ENCODE measurements at places on chromosomes 13 and 19.

DNA sequence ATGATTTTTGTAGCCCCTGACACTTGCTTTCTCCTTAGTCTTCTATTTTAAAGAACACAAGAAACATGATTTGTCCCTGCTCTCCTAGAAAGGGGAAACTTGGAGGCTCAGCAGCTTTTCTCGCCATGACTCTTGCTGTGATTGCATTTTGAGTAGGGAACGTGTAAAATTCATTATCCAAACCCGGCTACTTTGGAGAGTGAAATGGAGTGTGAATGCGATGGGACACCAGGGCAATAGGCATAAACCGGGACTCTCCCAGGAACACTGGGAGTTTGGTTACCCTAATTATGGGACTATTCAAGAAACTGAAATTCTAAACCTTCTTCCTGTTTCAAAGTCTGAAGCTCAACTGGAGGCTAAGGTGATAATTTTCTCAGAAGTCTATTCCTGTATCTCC is 181.7 kb upstream of the RFC3 start:
- DNase-seq, result no peak

GRCh38 chr19:45766869-45767346 is 2.1 kb downstream of the SIX5 start:
- DNase-seq, result no peak

DNA sequence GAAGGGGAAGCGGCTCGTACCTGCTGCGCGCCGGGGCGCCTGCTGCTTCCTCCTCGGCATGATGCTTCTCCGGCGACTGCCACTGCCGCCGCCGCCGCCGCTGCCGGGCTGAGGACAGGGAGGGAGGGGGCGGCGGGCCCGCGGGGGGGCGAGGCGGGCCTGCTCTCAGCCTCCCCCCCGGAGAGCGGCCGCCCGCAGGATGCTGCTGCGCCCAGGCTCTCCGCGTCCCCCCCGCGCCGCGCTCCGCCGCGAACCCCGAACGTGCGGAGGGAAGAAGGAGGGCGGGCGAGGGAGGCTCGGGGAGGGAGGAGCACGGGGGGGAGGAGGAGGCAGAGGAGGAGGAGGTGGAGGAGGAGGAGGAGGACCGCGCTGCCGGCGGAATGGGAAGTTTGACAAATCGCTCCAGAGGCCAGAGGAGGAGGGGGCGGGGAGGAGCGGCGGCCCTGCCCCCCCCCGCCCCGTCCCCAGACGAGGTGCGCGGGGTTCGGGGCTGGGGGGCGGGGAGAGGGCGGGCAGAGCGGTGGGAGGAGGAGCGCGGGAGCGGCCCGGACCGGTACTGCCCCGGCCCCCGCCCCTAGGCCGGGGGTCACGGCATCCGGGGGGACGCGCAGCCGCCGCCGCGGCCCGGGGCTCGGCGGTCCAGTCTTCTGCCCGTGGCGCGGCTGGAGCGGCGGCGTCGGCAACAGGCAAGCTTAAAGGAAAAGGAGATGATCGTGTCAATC is at the start of gene TSHZ3:
TSHZ3 (minus strand) TSS at position 277 of the 722 bp plus-strand sequence; CDS start at position 60, 217 bp downstream.
- DNase-seq, result peak; percentile 23

DNA sequence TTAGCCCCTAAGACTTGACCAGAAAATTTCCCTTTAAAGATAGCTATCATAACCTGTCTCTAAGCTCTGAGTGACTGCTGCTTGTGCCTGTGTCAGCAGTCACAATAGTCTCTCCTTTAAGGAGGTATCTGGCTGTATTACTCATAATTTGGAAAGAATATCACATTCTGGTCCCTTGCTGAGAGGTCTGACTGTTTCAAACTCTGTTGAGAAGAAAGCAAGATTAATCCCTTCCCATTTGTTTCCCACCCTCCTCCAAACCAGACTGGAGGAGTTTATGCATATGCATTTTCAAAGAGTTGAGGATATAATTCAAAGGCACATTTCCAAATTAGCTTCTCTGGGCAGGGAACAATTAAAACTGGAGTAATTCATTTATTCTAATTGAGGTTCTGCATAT is 2.3 kb downstream of the HTR2A start:
- no peak for DNase-seq

GRCh38 chr13:42834946-42835345 is 53.6 kb downstream of the FAM216B start:
- no peak for DNase-seq

DNA sequence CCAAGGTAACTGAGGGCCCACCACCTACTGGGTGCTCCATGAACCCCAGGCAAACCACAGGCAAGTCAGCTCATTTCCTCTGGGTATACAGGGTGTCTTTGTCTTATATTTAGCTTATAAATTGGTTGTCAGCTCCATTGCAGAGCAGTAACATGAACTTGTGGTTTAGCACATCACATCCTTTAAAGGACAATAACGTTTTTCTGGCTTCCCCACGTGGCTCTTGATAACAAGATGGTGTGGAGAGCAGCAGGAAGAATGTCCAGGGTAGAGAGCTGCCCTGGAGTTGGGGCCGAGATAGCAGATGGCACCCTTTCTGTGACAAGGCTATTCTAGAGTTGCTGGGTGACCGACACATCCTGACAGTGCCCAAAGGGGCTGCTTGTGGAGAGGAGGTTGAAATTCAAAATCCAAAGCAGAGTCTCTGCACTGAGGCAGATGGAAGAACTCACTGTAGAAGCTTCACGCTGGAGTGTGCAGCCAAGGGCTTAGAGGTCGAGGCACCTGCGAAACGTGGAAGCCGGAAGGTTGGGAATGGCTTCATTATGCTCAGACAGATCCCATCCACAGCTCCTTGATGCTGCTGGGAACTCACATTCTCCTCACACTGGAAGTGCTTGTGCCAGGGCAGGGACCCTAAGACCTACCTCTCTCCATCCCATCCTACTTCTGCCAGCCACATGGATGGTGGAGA is 133.0 kb upstream of the FRY start:
- DNase-seq, result no peak

- peak; percentile 90 for DNase-seq
These were observed 13.9 kb downstream of the RABAC1 start for GRCh38 chr19:41945135-41945766.

DNA sequence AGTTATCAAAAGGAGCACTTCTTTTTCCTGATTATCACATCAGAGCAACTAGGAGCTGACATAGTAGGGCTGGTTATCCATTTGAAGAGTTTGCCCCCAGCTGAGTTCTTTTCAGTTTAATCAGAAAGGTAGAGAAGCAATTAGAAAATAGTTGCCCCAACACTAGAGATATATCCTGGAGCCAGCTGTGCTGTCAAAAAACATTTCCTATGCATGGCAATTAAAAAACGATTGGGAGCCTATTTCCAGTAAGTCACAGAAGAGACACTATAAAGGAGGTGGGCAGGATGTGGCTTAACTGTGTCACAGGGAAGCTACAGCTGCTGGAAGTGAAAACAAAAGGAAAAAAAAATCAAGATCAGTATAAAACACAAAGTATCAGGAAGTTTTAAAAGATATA is 155.7 kb upstream of the SLITRK1 start:
- no peak for DNase-seq

GRCh38 chr19:45522010-45522941 is 15.0 kb downstream of the VASP start:
- DNase-seq, result no peak

DNA sequence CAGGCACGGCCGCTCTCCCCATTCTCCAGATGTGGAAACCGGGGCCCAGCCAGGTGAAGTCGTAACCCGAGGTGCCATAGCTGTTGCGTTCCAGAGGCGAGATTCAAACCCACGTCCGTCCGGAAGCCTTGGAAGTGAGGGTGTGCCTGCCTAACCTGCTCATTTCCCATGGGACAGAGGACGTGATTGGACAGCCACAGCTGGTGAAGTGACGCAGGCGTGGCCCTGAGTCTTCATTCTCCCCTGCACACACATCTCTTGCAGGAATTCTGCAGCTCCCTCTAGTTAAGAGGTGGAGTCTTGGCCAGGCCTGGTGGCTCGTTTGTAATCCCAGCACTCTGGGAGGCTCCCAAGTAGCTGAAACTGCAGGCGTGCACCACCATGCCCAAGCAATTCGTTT is 16.8 kb downstream of the MEIS3 start:
- no peak for DNase-seq

GRCh38 chr19:36009633-36010379 is 1.2 kb upstream of the SYNE4 start:
- no peak for DNase-seq

DNA sequence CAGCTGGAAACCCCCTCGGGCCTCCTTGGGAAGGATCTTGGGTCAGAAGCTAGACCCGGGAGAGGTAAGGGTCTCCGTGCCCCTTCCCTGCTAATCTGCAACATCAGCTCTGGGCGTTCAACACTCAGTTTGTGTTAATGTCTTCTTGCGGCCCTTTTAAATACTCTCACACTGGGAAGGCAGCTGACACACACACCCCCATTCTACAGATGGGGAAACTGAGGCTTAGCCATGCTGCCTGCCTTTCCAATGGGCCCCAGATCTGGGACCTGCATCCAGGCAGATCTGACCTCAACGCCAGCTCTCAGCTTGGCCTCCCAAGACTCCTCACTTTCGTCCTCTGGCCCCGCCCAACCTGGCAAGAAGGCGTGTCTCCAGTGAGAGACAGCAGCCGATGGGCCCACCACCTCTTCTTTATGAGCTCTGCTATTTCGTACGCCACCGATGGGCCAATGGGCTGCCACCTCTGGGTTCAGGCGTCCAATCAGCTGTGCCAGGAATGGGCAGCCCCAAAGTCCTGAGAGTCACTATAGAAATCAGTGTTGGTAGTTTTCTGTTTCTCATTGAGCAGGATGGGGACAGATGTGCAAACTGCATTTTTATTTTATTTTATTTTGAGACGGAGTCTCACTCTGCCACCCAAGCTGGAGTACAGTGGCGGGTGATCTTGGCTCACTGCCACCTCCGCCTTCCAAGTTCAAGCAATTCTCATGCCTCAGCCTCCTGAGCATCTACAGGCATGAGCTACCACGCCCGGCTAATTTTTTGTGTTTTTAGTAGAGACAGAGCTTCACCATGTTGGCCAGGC is 43.8 kb downstream of the DNM2 start:
- DNase-seq, result no peak

GRCh38 chr13:57858376-57858775 is 226.8 kb downstream of the PCDH17 start:
- no peak for DNase-seq

DNA sequence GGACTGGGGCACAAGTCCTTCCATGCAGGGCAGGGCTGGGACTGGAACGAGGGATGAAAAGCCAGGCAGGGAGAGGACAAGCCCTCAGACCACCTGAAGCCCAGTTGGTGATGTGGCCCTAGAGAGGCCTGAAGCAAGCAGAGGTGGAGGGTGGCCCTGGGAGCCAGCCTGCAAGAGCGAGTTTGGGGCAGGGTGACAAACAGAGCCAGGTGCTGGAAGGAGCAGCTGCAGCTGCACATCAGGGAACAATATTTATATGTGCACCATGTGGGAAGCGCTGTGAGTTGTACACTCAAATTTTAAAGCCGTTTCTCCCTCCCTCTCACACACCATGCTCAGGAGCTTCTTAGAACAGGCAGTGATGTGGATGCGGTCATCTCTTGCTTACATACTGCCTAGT is 67.8 kb downstream of the FGF9 start:
- no peak for DNase-seq

DNA sequence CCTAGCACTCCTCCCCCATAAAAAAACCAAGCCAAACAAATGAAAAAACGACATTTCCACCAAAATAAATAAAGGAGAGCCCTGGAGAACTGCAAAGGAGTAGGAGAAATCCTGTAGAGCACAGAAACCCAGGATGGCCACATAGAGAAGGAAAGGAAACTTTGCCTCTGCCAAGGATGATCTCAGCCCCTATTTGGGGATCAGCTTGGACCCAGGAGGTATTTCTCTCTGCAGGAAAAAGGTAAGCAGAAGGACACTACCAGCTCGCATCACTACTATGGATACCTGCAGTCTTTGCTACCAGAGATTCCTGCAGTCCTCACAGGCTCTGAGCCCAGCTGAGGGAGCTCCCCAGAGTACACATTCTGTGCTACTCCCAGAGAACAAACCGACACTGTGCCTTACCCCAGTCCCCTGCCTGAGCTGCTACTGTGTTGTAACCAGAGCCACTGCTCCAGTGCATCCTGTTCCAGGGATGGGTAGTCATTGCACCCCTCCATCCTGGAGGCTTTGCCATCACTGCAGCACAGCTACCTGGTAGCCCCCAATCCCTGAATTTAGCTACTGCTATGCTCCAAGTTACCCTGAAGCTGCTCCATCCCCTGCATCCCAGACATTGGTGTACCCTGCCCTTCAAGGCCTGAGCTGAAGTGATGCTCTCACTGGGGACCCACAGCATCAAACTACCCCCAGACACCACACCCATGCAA is 41.7 kb downstream of the VWA8 start:
- DNase-seq, result no peak

- DNase-seq, result no peak
These were observed 527.4 kb upstream of the ATXN8OS start for GRCh38 chr13:69580255-69580654.

- no peak for DNase-seq
These were observed at the start of gene AP1M2 for GRCh38 chr19:10587022-10587838. TSS of gene AP1M2 (minus strand) at chr19:10587312. CDS start at chr19:10587231, 81 bp downstream.

DNA sequence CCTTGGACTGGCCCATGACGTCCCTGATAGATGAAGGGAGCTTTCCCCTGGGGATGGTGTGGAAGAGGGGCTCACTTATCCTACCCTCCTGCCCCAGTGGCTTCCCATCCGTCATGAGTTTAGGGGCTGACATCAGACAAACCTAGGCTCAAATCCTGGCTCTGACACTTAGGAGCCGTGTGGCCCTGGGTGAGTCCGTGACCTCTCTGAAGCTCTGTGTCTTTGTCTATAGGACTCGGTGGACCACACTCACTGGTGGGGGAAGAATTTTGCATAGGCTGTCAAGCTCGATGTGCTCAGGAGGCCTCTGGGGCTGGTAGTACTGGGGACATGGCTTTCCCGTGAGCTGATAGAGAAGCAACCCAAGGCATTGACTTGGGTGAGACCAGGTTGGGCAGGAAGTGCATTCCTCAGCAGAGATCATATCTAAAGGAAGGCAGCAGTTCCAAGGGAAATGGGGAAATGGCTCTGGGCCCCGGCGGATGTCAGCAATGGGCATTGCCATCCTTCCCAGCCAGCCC is 17.4 kb upstream of the AP1M2 start:
- DNase-seq, result peak; percentile 6

GRCh38 chr13:30700364-30700763 is 35.0 kb upstream of the ALOX5AP start:
- no peak for DNase-seq

DNA sequence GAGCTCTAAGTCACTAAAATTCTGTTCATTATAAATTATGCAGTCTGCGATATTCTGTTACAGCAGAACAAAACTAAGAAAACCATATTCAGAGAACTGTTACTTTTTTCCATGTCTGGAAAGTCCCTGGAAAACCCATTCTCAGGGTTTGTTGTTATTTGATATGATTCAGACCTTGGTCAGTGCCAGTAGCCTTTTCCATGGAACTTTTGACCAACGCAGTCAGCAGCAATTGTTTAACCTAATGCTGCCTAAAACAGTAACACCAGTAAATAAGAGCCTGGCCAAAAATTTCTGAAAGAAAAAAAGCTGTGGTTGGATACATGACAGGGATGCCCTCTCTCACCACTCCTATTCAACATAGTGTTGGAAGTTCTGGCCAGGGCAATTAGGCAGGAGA is 402.7 kb downstream of the TBC1D4 start:
- DNase-seq, result no peak

DNA sequence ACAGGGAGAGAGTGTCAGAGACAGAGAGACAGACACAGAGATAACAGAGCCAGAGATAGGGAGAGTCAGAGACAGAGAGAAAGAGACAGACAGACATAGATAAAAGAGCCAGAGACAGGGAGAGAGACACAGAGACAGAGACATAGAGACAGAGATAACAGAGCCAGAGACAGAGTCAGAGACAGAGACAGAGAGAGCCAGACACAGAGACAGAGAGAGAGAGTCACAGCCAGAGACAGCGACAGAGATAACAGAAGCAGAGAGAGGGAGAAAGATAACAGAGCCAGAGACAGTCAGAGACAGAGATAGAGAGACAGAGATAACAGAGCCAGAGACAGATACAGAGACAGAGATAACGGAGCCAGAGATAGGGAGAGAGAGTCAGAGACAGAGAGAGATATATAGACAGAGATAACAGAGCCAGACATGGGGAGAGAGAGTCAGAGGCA is 865 bp upstream of the TNFSF9 start:
- DNase-seq, result no peak

All from effector CD4-positive, alpha-beta T cell (primary cell).